ENCODE measurements at places on chromosomes 1 and 21.

- peak; percentile 15 for DNase-seq
These were observed 27.2 kb downstream of the SYT6 start for GRCh38 chr1:114126261-114127095.

DNA sequence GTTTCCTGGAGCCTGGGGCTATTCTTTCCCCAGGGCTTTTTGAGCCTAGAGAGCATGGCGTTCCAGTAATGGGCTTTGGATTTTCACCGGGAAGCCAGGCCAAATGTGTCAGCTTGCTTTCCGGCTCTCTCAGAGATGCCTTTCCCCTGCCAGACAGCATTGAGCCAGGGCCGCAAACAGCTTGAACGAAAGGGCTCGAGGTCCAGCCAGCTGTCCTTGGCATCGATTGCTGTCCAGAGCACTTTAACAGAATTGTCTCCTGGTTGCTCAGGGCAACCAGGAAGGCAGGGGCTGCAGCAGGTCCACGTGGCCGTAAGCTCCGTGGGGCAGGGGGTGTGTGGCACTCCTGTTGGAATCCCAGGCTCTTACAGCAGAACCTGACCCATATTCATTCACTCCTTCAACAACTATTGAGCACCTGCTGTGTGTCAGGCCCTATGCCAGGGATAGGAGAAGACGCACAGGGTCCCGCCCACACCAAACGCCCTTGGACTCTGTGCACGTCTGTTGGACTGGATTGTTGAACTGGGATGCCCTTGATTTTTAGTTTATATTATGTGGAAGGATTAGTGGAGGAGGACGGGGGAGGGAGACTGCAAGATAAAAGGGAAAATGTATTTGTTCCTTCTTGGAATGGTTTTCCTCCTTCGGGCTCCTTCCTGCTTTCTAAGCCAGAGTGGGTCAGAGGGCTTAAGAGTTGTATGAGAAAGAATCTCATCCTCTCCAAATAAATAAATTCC, 38.7 kb upstream of the EFHD2 start:
- no peak for DNase-seq

DNA sequence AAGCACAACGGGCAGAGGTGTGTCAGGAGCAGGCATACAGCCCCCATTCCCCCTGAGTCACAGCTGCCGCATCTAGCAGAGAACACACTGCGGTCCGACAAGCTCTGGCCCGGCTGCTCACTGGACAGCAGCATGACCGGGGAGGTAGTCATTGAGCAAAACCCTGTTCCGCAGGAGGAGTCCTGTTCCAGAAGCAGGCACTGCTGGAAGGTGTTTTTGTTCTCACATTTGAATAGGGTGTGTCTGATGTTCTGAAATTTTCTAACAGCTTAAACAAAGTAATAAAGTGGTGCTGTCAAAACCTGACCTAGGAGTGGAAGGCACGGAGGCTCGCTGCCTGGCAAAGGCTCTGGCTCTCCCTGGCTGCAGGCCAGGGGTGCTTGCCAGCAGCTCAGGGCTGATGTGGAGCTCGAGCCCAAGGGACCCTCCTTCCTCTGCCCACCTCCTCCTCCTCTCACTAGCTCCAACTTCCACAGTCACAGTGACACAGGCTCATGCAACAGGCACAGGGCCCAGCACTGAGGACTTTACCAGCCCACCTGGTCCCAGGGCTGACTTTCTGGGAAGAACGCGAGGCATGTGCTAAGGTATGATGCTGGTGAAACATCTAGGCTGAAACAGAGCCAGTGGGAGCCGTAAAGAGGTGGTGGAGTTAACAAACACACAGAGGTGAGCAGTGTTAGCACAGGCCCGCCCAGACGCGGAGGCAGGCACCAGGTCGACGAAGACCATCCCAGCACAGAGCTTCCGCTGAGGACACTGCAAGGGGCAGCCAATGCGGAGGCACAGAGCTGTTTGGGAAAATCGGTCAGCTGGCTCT, 118.6 kb upstream of the IFFO2 start:
- DNase-seq: no peak

DNA sequence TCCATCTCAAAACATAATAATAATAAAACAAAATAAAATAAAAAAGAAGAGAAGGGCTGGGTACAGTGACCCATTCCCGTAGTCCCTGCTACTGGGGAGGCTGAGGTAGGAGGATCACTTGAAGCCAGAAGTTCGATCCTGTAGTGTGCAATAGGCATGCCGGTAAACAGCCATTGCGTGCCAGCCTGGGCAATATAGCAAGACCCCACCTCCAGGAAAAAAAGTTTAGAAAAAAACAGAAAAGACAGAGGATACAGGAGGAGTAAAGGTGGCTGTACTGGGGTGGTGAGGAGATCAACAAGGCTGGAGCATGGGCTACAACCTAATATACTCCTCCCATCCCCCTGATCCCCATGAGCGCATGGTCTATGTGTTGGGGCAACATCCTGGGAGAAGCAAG, 30.8 kb downstream of the PTAFR start:
- DNase-seq: no peak

DNA sequence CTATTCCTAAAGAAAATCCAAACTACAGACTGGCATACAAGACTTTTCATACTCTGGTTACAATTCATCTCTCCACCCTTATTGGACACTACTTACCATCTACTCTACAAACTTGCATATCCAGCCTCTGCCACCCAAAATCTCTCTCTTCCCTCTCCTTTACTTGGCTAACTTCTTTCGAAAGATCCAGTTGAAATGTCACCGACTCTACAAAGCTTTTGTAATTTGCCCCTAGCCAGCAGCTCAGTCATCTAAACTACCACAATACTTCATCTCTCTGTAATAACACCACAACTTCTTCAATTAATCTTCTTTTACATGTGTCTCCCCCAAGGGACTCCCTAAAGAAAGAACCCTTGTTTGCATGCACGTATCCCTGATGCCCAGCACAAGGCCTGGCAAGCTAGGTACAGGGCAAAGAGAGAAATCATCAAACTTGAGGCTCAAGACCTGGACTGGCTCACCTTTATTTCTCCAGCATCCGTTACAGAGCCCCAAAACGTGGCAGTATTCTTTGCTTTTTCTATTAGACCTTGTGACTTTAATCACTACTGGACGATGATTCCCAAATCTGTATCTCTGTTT, 2.7 kb downstream of the ZBTB21 start:
- DNase-seq: no peak

DNA sequence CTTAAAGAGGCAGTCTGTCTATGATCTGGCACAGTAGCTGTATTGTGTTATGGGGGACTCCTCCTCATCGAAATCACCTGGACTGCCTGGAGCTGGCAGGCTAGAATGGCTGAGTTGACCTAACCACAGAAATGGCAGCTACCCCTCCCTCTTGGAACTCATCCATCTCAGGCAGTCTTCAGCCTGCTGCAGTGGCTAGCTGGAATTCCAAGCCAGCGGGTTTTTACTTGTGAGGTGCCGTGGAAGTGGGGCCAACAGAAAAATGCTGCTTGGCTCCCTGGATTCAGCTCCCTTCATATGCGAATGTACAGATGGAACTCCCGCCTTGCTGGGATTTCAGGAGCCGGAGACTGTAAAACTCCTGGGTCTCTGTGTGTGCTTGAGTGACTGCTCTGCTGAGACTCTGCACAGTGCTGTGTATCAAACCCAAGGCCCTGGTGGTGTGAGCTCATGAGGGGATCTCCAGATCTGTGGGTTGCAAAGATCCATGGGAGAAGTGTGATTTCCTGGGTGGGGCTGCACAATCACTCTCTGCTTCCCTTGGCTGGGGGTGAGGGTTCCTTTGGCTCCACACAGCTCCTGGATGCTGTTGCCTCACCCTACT, 316.9 kb downstream of the CTH start:
- DNase-seq: no peak

DNA sequence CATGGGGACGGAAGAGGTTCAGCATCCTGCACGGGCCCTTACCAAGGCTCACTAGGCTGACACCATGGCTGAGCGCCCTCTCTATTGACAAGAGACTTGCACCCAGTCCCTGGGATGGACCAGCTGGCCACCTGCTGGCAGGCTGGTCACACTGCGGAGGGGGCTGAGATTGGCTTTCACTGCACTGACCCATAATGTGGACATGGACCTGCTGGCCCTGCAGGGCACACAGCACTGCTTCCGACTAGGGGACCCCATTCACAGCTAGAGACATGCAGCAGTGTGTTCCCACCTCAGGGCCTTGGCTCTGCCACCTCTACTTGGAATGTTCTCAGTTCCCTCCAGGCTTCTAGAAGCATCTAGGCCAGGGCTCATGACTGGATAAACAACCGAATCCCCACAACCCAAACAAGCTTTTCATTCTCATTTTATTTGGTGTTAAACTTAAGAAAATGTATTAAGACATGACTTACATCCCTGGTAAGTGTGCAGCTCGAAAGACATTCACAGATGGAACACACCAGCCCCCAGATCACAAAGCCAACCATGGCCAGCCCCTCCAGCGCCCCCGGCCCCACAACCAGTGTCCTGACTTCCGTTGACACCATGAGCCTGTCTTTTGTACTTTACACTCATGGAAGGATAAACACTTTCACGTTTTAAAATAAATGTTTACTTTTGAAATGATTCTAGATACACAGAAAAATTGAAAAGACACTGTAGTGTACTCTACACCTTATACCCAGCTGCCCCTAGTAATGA, 9.3 kb upstream of the SRARP start:
- DNase-seq: peak; percentile 53

DNA sequence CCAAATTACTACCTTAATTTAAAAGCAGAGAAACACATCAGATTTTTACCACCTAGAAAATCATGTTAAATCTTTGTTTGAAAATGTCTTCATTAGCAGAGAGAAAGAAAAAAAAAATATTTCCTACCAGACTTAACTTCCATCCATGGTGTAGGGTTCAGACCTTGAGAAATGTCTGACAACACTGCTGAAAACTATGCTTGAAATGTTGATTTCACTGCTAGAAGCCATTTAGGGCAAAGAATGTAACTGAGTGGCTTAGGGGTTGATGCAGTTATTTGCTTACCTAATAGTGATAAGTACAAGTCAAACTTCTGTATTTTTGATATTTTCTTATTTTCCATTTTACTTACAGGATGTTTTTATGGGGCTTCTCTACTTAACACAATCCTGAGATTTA, 495.6 kb upstream of the NEGR1 start:
- DNase-seq: no peak

- DNase-seq: no peak
These were observed 245 bp upstream of the TMEM269 start for GRCh38 chr1:42784547-42784945.

DNA sequence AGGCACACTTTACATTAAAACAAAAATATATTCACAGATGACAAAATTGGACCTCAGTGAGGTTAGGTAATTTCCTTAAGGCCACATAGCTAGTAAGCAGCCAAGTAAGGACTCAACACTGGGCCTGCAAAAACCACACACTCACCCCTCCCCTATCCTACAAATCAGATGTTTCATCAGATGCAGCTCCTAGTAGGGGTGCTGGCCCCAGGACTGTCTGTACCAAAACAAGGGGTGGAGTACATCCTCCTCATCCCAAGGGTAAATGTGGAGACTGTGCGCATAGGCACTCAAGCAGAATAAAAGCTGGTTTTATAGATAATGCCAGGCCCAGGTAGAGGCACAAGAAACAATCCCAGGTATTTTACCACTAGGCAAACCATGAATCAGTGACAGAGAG, 25.7 kb downstream of the URB1 start:
- DNase-seq: no peak

GRCh38 chr1:243287652-243288051, 31.8 kb downstream of the SDCCAG8 start:
- DNase-seq: peak; percentile 25

DNA sequence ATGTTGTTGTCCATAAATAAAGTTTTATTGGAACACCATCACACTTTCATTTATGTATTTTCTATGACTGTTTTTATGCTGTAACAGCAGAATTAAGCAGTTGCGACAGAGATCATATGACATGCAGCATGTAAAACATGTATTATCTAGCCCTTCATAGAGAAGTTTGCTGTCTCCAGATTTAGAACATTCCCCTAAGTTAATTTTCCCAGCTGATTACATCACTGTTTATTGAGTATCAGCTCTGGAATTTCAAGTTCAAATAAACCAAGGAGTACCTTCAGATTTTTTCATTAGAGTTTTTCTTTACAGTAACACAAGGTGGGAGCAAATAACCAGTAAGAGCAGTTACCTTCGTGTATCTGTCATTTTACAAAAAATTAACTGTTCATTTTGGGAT, 792.8 kb downstream of the USP25 start:
- no peak for DNase-seq

DNA sequence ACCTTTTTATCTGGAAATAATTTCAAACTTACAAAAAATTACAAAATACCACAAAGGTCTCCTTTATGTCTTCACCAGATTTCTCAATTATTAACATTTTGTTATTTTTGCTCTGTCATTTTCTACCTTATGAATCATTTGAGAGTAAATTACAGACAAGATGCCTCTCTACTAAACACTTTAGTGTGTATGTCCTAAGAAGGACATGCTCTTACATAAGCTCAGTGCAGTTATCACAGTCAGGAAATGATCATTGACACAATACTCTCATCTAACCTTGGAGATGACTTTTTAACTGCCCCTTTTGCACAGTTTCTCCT, 378.9 kb upstream of the RUNX1 start:
- DNase-seq: no peak

- no peak for DNase-seq
These were observed 12.3 kb downstream of the FAM3B start for GRCh38 chr21:41328660-41329607.

- DNase-seq: no peak
These were observed 15.4 kb downstream of the NGF start for GRCh38 chr1:115322631-115323030.

- no peak for DNase-seq
These were observed 102.5 kb upstream of the ATP1B1 start for GRCh38 chr1:169003864-169004516.

GRCh38 chr1:100657876-100658715, 61.4 kb upstream of the VCAM1 start:
- DNase-seq: no peak

DNA sequence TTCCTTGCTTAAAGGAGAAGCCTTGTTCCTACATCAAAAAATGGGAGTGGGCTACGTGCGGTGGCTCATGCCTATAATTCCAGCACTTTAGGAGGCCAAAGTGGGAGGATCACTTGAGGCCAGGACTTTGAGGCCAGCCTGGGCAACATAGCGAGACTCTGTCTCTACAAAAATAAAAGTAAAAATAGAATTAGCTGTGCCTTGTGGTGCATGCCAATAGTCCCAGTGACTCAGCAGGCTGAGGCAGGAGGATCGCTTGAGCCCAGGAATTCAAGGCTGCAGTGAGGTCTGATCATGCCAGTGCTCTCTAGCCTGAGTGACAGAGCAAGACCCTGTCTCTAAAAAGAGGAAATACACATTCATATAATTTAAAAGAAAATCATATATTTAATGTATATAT, 127.1 kb downstream of the C1orf21 start:
- no peak for DNase-seq

DNA sequence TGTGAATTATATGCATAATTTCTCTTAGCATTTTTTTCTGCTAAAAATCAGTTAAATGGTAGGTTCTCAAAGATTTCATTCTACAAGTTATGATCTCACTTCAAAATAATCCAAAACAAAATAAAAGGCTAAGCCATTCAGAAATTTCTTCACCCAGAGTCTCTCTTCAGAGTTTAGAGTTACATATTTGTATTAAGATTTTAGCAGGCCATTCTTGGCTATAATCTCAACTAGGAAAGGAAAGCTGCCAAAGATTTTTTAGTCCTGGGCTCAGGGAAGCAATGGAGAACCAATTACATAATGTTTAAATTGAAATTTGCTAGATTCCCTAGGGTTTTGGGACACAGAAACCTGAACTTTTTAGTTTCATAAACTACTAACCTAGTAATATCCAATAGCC, 245.0 kb downstream of the USH2A start:
- no peak for DNase-seq
